ENCODE measurements at places on chromosomes 2 and 18.

DNA sequence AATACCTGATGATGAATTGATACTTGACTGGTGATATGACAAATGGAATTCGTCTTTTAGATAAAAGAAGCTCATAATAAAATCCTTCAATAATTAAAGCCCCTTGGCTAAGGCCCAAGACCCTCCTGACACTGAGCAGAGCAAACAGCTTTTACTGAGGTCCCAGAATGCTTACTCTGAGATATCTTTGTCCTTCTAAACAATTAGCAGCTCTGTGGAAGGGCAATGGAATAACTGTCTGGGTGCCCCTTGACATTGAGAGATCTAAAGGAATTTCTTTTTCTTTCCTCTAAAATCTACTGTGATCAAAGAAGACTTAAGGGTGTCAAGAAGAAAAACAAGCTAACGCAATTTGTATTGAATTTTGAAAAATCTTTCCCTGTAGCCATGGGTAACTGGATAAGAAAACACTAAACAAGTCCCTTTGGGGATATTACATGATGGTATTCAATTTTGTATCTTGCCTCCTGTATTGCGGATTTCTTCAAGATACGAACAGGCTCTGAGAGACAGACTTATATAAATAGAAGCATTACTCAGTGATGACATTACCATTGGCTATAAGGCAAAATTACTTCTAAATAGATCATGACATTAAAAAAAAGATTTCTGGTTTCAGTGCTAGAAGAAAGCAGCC, 128.8 kb downstream of the MREG start:
- no peak for DNase-seq

DNA sequence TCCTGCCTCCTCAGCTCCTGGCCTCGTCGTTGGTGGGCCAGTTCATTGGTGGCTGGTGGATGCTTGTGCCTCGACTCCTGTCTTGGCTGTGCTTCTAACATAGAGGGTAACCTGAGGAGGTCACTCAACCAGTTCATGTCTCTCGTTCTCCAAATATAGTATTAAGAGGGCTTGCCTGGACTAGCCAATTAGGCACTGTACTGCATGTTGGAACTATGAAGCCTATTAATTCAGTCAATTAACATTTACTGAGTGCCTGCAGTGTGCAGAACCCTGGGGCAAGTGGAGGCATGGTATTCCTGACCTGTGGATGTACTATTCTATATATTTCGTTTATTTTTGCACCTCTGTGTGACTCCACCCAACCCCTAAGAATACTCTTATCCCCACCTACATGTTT, 89.9 kb upstream of the PELI1 start:
- DNase-seq = no peak

DNA sequence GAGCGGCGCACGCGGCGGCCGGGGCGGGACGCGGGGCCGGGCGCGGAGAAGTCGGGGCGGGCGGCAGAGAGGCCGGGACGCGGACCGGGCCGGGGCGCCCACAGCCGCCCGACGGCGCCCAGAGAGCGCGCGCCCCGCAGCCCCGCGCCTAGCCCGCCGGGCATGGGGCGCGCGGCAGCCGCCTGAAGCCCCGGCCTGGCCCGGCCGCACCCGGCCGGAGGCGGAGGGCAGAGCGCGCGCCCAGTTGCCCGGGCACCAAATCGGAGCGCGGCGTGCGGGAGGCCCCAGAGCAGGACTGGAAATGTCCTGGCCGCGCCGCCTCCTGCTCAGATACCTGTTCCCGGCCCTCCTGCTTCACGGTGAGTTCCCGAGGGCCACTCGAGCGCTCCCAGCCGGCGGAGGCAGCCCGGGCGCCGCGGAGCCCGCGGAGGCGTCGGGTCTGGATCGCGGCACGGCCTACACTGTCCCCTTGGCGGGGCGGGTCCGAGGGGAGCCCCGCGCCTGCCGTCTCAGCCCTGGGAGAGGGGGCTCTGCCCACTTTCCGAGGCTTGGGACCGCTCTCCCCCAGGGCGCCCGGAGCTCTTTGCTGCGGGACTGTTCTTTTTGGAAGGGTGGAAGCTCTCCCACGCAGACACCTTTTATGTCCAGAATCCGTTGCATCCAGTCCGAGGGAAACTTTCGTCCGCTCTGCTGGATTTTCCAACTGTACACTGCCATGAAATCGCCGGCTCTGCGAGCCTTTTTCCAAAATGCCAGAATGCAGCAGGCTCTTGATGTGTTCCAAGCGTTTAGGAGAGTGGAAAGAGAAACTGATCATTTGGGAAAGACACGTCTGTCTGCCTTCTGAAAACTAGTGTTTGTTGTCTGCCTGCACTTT, 484 bp downstream of the APCDD1 start:
- no peak for DNase-seq

DNA sequence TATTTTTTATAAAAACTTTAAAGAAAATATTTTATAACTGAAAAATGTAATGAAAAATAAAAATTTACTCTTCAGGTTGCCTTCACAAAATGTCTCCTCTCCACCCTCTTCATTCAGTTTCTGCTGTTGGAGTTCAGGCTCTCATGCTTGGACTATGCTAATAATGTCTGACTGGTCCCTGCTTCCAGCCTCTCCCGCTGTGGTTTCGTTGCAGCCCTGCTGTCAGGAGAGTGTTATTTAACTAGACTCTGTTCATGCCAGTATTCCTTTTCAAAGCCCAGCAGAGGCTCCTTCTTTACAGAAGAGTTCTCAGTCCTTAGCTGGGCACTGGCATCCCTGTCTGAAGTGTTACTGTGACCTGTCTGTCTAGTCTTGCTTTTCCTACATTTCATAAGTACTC, 40.4 kb downstream of the CLIP4 start:
- no peak for DNase-seq

GRCh38 chr2:190477661-190478454, 56.7 kb downstream of the NEMP2 start:
- no peak for DNase-seq

DNA sequence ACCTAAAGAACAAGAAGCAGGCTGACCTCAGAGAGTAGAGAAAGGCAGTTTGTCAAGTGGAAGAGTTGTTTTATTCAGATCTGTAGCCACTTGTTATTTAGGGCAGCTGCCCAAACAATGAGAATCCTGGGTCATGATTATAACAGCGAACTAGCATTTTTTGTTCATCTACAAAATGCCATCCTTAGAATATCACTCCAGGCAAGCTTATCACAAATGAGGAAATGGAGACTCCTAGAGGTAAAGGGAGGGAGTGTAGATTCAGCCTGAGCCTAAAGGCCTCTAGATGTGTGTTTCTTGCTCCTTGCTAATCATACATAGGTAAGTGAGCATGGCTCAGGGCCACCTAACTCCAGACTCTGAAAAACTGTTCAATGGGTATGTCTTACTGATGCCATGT, 126.1 kb downstream of the HNMT start:
- DNase-seq = no peak

- no peak for DNase-seq
These were observed 209.0 kb upstream of the KYNU start for GRCh38 chr2:142668420-142668819.

DNA sequence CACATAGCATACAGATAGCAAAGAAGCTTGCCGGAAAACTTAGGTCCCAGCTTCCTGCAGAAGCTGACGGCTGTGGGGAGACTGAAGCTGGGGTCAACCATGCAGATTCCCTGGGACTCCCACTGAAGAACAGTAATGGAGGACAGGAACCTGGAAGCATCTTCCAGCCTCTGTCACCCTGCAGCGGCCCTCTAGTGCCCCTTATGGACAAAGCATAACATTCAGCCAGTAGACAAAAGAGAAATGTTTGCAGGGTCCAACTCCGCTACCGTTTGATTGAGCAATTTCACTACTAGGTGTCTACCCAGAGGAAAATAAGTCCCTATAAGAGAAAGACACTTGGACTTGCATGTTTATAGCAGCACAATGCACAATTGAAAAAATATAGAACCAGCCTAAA, 460.6 kb downstream of the CNTNAP5 start:
- DNase-seq = no peak

- no peak for DNase-seq
These were observed 91.0 kb upstream of the FZD5 start for GRCh38 chr2:207860685-207861084.

GRCh38 chr18:53887447-53887846, 337.0 kb downstream of the MBD2 start:
- DNase-seq = no peak

DNA sequence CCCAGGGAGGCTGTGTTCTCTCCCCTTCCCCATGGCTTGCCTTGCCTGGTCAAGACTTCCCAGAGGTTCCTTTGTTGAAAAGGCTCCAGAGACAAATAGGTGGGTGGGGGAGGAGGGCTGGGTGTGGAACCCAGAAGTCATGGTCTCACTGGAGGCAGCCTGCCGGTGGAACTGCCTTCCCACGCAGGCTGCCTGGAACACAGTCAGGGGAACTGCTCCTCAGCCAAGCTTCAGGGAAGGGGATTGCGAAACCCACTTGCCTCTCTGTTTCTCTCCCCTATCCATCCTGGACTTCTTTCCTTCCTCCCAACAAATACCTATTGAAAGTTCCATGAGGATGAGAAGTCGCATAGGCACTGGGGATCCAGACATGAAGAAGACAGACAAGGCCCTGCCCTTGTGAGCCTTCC, 31.6 kb downstream of the MARCO start:
- no peak for DNase-seq

DNA sequence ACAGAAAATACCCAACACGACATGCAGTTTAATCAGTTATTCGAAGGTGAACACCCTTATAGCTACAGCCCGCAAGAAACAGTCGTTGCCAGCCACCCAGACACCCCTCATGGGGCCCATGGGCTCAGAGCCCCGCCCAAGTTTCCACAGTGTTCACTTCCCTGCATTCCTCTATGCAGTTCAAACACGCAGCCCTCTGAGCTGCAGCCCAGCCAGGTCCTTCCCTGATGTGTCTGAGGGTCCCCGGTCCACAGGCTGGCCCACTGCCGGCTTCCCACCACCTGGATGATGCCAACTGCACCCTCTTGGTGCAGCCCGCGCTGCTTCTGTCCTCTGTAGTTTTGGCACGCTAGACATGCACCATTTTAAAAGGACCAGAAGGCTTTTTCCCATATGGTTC, 87.4 kb downstream of the ZNF516 start:
- no peak for DNase-seq

DNA sequence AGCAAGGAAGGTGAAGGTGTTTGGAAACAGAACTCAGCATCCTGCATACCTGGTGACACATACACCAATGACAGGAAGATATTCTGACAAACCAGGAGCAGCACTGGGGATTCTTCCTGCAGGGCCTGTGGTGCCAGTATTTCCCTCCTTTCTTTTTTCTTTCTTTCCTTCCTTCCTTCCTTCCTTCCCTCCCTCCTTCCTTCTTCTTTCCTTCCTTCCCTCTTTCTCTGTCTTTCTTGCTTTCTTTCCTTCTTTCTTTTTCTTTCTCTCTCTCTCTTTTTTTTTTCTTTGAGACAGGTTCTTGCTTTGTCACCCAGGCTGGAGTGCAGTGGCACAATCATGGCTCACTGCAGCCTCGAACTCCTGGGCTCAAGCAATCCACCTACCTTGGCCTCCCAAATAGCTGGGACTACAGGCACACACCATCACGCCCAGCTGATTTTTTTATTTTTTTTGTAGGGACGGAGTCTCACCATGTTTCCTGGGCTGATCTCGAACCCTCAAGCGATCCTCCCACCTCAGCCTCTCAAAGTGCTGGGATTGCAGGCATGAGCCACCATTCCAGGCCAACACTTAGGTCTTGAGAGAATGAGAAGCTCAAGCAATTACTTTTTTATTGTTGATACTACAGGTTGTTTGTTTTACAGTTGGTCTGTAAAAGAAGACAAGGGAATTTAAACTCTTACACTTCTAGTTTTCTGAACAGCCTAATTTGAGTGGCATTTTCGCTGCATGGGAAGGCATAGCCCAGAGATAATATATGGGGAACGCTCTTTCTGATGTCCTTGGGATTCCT, 54.7 kb upstream of the GATA6 start:
- DNase-seq = no peak

- DNase-seq = no peak
These were observed 130.5 kb downstream of the PLCL1 start for GRCh38 chr2:197934934-197935289.

- no peak for DNase-seq
These were observed 260.3 kb downstream of the KLHL29 start for GRCh38 chr2:23645230-23645808.

DNA sequence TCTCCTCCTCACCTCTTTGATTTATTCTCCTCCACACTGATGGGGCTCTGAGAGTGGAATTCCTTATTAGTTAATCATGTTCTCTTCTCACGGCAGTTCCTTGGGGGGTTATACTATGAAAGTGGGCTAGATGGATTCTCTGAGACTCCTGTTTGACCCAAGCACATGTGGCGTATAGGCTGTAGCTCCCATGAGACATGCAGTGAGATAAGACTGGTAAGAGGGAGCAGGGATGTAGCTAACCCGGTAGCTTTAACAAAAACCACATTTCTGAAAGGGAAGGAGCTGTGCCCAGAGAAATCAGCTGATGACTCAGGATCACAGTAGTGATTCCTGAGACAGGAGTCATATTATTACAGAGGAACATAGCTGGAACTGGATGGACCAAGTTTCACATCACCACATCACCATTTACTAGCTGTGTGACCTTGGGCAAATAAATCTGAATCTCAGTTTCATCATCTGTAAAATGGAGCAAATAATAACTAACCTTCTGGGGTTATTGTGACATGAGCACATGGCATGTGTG, 82.9 kb downstream of the CRIM1 start:
- no peak for DNase-seq

GRCh38 chr2:41941831-41942230, 106.0 kb upstream of the PKDCC start:
- DNase-seq = no peak

DNA sequence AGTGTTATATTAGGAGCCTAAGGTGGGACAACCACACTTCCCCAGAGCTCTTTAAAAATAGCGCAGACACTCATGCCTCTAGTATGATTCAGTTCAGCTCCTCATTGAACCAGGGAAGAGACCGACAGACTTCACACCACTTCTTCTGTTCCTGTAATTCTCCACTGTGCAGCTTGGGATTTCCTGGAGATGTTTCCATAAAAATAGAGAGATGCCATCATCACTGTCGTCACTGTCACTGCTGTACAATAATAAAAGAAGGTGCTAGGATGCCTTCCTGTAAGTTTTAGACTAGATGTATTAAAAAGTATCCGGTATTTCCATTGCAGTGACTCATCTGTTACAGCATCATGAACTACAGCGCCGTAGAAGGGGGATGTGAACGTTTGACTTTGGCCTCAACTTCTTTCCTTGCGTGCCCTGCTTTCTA, 110.9 kb downstream of the FAM210A start:
- no peak for DNase-seq

DNA sequence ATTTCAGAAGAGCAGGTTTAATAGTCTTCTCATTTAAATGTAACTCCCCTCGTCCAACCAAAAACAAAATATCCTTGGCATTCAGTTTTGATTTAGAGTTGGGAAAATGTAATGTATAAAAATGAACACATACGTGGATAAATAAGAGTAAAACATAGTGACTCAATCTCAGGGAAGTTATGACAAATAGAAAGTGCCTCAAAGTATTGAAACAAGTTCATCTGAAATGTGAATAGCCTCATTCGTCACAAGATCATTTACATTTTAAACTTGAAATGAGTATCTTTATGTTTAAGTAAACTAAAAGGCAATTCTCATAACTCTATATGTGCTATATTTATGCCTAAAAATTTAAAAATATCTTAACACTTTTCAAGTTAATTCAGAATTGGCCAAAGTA, 122.2 kb upstream of the SMAD7 start:
- DNase-seq = no peak

- no peak for DNase-seq
These were observed 675.6 kb upstream of the VRK2 start for GRCh38 chr2:57370882-57371585.
